Fibroblast of villous mesenchyme (primary cell): ENCODE measurements at places on chromosomes 3 and 15. TPM values are rescaled to one million over a fixed set of nuclear protein-coding genes. Genes with fewer than 3 reads are reported as not detected.

The CA12 gene
- total RNA-seq = 8.1 and 15.1 TPM in 2 replicates

The GOLGA6L10 gene
- total RNA-seq = 2.2 and 2.9 TPM in 2 replicates

The BNC1 gene
- 5.2 and 6.9 TPM in 2 replicates for total RNA-seq

The NSMCE3 gene
- total RNA-seq = 9.3 and 9.9 TPM in 2 replicates

The HPS3 gene
- 30.7 and 31.9 TPM in 2 replicates for total RNA-seq

The KLF15 gene
- total RNA-seq = 0.32 and 0.43 TPM in 2 replicates

The ARHGEF26 gene
- total RNA-seq = 1.6 and 1.7 TPM in 2 replicates

The TMF1 gene
- 45.1 and 49.2 TPM in 2 replicates for total RNA-seq

The GXYLT2 gene
- 15.8 and 18.1 TPM in 2 replicates for total RNA-seq

The ATP13A4 gene
- total RNA-seq = not detected in 2 replicates

The LRRIQ4 gene
- total RNA-seq = 0.32 TPM in 1 of 2 replicates, not detected in the other

The CISH gene
- 0.86 and 0.97 TPM in 2 replicates for total RNA-seq

The ANKUB1 gene
- total RNA-seq = not detected in 2 replicates

The SGO1 gene
- 3.9 and 7.8 TPM in 2 replicates for total RNA-seq

The CLDN16 gene
- under 0.01 and 0.43 TPM in 2 replicates for total RNA-seq

The SAMMSON gene
- not detected in 2 replicates for total RNA-seq

The PRR23C gene
- total RNA-seq = not detected in 2 replicates

The CCNB2 gene
- total RNA-seq = 19.6 and 27.2 TPM in 2 replicates

The GPR176 gene
- total RNA-seq = 111 and 120 TPM in 2 replicates

The CAMKV gene
- not detected in 2 replicates for total RNA-seq

The CD200 gene
- 1.3 TPM in 2 replicates for total RNA-seq

The RTP1 gene
- total RNA-seq = not detected in 2 replicates

The LNP1 gene
- 4.2 and 4.7 TPM in 2 replicates for total RNA-seq

The NR2E3 gene
- 0.86 and 0.97 TPM in 2 replicates for total RNA-seq
